ENCODE measurements at places on chromosomes 12 and 14.

DNA sequence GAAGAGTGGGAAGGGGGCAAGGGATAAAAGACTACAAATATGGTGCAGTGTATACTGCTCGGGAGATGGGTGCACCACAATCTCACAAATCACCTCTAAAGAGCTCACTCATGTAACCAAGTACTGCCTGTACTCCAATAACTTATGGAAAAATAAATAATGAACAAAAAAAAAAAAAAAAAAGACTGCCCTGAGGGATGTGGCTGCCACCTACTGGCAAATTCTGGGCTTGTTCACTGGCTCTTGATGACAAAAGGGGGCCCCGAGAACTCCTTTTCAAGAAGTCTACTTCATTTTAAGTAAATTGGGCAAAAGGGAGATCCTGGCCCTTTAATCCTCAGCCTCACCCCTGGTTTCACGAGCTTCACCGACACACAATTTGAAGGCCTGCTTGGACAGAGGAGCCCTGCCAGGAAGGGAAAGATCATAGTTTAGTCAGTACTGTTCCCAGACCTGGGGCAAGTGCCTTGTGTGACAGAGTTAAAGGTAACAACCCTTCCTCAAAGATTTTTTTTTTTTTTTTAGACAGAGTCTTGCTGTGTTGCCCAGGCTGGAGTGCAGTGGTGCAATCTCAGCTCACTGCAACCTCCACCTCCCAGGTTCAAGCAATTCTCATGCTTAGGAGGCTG is 26.1 kb upstream of the STAC3 start:
- peak; percentile 4 for DNase-seq

GRCh38 chr14:50272498-50272897 is 39.5 kb downstream of the L2HGDH start:
- DNase-seq = no peak

DNA sequence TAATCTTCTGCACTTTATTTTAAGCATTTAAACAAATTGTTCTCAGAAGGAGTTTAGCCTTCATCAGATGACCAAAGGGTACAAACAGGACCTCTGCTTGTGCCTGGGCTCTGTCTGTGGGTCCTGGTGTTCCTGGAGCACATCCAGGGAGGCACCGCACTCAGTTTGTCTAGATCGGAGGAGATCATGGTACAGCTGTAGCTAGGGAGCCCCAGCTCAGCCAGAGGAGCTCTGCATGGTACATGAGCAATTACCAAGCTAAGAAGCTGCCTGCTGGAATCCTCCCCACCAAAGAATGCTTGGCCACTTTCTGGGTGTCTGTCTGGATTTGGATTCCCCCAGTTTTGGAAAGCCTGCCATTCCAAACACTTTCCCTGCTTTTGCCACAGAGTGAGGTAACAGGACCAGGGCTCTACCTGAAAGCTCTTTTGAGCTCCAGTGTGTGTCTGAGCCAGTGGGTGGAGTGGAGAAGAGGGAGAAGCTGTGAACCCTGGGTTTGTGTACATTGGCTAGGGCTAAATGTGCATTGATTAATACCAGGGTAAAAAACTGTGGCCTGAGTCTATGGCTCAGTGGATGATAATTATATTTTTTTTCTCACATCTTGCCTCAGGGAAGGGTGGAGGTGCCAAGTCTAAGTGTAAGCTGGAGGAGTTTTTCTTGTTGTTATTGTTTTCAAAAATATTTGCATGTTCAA is 163.7 kb upstream of the IGF1 start:
- DNase-seq = no peak

- DNase-seq = no peak
Measured at GRCh38 chr12:80868576-80868975, 69.2 kb downstream of the LIN7A start.

DNA sequence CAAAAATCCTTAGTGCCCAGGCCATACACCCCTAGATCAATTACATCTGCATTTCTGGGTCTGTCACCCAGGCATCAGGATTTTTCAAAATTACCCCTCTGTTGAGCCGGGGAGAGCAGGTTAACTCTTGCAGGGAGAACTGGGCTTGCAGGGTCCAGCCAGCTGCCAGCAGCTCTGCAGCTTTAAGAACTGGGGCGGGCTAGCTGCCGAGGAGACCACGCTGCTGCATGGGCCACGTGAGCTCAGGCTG is at the start of gene DGLUCY:
Gene DGLUCY, plus strand, starts transcription at position 245 of the 250 bp plus-strand sequence. CDS start 46,222 bp downstream, outside the sequence.
- no peak for DNase-seq

DNA sequence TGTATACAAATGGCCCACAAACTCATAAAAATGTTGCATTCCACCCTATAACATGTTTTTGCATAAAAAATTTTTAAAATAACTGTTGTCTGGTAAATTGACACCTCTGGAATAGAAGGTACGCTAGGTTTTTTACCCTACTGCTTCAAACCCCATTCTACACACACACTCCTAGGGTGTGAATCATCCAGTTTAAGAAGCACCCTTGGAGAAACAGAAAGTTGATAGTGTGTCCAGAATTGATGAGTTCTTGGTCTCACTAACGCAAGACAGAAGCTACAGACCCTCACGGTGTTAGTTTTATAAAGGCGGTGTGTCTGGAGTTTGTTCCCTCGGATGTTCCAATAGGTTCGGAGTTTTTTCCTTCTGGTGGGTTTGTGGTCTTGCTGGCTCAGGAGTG is 158.5 kb downstream of the KLRB1 start:
- DNase-seq = peak; percentile 35

- no peak for DNase-seq
Measured at GRCh38 chr12:10214895-10215267, 2.2 kb downstream of the GABARAPL1 start.

DNA sequence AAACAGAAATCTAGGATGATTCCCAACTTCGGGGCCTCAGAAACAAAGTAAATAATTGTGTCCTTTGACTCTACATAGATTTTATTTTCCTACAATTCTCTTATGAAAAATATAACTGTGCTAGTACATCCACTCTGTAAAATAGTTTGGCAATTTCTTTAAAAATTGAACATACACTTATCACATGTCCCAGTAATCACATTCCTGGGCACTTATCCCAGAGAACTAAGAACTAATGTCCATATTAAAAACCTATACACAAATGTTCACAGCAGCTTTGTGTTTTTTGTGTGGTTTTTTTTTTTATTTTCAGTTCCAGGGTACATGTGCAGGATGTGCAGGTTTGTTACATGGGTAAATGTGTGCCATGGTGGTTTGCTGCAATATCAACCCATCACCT is 99.0 kb downstream of the KCNH5 start:
- DNase-seq = no peak

- no peak for DNase-seq
Measured at GRCh38 chr14:74548881-74549280, 55.3 kb downstream of the ISCA2 start.

- DNase-seq = no peak
Measured at GRCh38 chr14:86166541-86166940, 636.6 kb downstream of the FLRT2 start.

DNA sequence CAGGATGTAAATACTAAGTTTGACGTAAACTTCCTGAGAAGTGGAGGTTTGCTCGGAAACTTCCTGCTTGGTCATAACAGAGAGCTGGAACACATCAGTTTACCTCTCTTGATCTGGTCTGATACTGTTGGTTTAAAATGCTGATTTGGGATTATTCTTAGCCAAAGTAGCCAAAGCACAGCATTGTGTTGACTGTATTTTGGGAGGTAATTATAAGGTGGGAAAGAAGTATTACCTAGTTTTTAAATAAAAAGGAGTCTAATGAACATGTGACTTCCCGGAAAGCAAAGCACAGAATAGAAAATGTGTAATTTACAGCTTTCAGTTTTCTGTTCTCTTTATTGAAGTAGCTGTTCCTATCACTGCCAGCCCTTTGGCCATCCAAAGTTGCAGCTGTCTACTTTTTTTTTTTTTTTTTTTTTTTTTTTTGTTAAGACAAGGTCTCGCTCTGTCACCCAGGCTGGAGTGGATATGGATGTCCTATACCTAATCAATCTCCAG is 52.2 kb upstream of the SRP54 start:
- no peak for DNase-seq

DNA sequence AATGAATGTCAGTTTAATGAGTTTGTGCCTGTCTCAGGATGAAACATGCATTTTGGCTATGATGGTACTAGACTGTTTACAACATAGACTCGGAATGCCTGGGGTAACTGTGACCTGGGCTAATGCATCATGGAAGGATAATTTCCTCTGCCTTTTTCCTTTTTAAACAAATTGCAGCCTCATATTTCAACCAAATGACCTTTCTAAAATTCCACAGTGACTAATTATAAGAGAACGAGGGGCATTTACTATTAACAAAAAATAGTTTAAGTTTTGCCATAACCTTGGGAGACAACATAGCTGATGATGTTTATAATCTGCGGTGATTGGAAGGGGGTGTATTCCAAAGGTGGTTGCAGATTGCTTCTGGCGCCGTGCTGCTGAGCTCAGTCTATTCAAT is 1140.5 kb downstream of the GALC start:
- DNase-seq = no peak

DNA sequence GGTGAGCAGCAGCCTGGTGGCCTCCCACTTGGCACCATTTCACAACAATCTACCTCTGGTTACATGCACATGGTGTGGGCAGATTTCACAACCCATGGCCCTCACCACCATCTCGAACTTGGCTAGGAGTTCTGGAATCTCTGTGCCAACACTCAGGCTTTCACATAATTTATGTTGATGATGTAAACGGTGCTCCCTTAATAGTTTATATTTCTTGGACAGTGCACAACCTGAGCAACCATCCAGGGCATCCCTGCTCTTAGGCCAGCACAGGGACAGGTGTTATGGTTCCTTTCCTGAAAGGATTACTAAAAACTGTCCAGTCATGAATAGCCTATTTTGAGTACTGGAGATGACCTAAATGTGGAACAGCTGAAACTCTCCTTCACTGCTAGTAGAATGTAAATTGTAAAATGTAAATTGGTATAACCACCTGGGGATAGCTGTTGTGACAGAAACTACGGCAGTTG is 28.6 kb downstream of the ABCB9 start:
- peak; percentile 28 for DNase-seq

GRCh38 chr12:132600048-132601032 is 10.0 kb downstream of the LRCOL1 start:
- DNase-seq = peak; percentile 88

DNA sequence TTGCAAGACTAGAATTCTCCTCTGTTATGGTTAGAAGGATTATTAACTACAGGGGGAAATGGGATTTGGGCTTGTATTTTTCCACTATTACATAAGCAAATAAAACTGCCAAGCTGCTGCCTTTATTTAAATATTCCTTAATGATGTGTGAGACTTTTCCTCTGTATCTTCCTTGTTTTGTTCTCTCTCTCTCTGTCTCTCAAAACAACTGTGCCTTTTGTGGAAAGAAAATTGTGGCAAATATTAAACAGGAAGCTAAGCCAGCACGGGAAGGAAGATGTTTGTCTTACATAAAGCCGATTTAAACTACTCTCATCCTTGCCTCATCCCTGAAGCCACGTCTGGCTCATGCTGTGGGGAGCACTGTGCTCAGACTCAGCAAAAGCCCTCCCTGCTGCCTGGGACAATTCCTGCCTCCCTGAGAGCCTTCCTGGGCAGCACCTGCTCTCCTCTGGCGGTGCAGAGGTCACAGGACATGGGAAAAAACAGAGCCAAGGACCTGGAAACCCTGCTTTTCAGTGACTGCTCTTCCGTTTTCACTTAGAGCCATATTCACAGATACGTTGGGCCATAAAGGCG is 237.2 kb downstream of the SLC15A4 start:
- peak; percentile 43 for DNase-seq

GRCh38 chr12:83850531-83850930 is 1062.1 kb downstream of the SLC6A15 start:
- DNase-seq = no peak

DNA sequence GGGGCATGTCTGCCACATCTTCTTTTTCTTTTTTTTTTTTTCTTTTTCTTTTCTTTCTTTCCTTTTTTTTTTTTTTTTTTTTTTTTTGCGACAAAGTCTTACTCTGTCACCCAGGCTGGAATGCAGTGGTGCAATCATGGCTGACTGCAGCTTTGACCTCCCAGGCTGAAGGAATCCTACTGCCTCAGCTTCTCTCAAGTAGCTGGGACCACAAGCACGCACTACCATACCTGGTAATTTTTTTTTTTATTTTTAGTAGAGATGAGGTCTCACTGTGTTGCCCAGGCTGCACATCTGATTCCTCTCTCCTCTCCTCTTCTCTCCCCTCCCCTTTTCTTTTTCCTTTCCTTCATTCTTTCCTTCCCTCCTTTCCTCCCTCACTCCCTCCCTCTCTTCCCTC is 18.5 kb downstream of the SLC15A5 start:
- no peak for DNase-seq

- DNase-seq = no peak
Measured at GRCh38 chr14:61737915-61738314, 24.3 kb upstream of the SNAPC1 start.

DNA sequence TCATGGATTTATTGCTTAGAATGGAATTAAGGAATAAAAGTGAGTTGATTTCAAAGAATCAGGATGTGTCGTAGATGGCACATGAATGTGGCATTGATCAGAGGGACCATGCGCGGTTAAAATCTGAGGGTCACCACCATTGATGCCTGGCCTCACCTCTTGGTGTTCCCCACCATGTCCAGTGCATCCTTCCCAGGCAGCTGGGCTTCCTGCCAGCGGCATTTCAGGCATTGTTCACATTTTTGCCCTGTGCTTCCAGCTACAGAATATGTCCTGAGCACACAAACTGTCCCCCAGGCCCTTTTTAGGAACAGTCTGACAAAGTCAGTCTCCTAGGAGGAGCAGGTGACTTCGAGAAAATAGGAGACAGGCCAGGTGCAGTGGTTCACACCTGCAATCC is 42.0 kb upstream of the TSPAN9 start:
- DNase-seq = no peak

DNA sequence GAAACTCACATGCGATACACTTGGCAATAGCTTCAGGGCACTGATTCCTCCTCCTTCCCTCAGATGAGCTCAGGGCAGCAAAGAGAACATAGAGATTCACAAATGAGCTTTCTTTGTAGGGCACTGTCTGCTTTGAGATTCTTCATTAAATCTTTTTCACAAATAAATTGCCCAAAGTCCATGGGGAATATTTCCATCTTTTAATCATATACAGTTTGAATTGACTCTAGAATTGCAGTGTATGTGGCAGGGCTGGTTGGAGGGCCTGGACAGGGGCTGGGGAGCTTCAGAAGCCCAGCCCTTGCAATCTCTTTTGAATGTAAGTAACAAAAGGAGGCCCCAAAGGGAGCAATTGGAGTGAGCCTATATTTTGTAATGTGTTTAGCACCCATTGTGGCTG is 197.5 kb downstream of the NOVA1 start:
- no peak for DNase-seq

DNA sequence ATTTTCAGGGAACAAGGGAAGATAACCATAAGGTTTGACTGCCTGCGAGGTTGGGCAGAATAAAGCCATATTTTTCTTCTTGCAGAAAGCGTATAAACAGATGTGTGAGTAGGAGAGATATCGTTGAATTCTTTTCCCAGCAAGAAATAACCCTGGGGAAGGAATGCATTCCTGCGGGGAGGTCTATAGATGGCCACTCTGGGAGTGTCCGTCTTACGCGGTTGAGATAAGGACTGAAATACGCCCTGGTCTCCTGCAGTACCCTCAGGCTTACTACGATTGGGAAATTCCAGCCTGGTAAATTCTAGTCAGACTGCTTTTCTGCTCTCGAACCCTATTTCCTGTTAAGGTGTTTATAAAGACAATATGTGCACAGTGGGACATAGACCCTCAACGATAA is 225.0 kb downstream of the LRIG3 start:
- no peak for DNase-seq

- DNase-seq = no peak
Measured at GRCh38 chr14:79420725-79421124, 790.6 kb downstream of the DIO2 start.

All from NCI-H526 (cell line).